ENCODE measurements at places on chromosomes 4 and X. TPM values are rescaled to one million over a fixed set of nuclear protein-coding genes. Genes with fewer than 3 reads are reported as not detected.

- DNase-seq, result no peak
Observed at GRCh38 chr4:149218672-149219071, 597.0 kb downstream of the IQCM start.

The STAP1 gene
- total RNA-seq, result not detected

DNA sequence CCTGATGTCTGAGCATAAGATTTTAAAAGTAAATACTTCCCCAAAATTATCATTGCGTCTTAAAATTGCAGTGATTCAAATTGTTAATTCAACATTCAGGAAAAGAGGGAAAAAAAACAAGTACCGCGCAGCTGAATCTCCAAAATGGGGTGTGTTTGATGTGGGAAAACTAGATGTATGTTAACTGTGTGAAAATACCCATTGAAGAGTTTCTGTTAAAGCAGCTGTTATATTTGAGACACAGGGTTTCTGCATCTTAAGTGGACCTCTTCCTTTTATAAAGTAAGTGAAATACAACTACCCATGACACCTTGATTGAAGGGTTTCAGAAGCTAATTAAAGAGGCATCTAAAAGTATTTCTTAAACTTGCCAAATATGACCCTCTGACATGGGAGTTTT is 1186.1 kb downstream of the NLGN4X start:
- no peak for DNase-seq

DNA sequence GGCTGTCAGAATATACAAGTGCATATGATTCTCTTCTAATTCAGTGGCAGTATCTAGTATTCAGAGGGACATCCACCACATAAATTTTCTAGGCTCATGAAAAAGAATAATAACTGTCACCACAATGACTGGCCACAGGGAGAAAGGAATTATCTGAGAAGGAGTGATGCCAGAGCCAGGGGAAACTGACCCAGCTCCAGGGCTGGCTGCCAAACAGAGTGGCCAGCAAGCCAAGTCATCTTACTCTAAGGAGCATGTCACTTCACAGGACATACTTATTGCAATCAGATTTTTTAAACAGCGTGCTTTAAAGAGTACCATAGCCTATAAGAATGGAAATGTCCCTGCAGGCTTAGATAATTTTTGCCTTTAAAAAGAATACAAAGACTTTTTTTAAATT is 5.8 kb upstream of the SEPTIN11 start:
- DNase-seq, result no peak

GRCh38 chr4:75702919-75703411 is 21.4 kb upstream of the USO1 start:
- no peak for DNase-seq

Measured in fibroblast of the aortic adventitia (primary cell).